ENCODE measurements at places on chromosomes 1 and 21.

- DNase-seq, result no peak
Observed at GRCh38 chr21:21246007-21246406, 247.8 kb downstream of the NCAM2 start.

DNA sequence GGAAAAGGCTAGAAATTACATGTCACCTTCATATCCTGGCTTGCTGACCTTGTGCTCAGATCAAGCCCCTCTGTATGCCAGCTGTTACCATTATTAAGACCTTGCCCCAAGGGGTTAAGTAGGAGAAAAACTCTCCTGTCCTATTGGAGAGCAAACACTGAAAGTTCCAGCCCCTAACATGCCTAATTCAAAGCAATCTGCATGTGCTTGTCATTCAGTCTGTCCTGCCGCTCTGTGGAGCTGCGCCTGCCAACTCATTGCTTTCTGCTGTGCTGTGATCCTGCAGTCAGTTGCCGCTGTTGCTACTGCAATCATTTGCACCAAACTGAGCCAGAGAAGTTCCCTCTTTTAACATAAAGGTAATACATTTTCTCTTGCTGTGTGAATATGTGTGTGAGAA is 113.4 kb downstream of the DISP1 start:
- DNase-seq, result peak; percentile 76

GRCh38 chr1:108716437-108717230 is 3.9 kb downstream of the FNDC7 start:
- peak; percentile 16 for DNase-seq

- peak; percentile 16 for DNase-seq
Observed at GRCh38 chr1:199688133-199688676, 339.3 kb upstream of the NR5A2 start.

- no peak for DNase-seq
Observed at GRCh38 chr1:204866051-204866596, 4.5 kb upstream of the NFASC start.

GRCh38 chr1:165833358-165833757 is 5.9 kb downstream of the UCK2 start:
- DNase-seq, result no peak

- DNase-seq, result peak; percentile 83
Observed at GRCh38 chr1:115134850-115135480, 45.7 kb upstream of the TSPAN2 start.

GRCh38 chr1:54255026-54255702 is 55.2 kb downstream of the MRPL37 start:
- DNase-seq, result peak; percentile 11

DNA sequence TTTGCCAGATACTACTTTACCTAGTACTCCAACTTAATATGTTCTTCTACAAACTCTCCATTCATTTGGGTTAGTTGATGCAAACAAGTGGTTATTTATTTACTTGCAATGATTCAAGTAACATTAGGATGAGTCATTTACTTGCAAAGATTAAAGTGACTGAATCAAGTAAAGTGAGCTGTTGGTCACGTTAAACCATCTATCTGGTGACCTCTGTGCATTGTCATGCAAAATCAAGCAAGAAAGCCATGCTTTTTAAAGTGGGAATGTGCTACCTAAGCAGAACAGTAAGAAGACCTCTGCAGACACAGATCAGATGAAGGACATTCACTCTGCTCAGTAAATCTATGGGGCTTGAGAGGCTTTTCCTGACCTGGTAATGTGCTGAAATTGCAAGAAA is 254.7 kb downstream of the LRRIQ3 start:
- DNase-seq, result no peak

GRCh38 chr1:246383791-246384190 is 123.3 kb downstream of the SMYD3 start:
- peak; percentile 7 for DNase-seq

DNA sequence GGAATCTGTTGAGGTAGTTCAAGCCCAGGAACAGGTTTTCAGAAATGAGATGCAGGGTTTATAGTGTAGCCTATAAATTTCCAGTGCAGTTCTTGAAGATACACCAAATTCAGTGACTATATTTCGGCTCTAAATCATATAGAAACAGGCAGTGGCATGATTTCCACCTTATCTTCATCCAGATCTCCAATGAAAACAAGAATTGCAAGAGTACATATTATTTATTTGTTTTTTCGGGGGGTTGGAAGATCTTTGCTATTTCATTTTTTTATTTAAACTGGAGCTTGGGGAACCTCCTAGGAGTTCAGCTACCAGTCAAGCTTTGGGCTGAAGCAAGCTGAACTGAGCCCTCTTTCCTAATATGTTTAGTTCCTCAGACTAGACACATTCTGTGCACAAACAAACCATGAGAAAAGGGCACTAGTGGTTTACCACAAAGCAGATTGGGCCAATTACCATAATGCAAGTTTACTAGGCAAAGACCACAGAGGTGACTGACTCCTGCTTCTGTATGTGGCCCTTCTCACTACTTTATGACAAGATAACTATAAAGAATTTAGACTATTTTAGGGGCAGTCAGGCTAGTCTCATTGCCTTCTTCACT is 68.5 kb downstream of the RGS2 start:
- DNase-seq, result peak; percentile 74

GRCh38 chr21:14787312-14787711 is 241.2 kb upstream of the SAMSN1 start:
- DNase-seq, result no peak

GRCh38 chr1:222167111-222167510 is 380.8 kb downstream of the HHIPL2 start:
- DNase-seq, result peak; percentile 63

DNA sequence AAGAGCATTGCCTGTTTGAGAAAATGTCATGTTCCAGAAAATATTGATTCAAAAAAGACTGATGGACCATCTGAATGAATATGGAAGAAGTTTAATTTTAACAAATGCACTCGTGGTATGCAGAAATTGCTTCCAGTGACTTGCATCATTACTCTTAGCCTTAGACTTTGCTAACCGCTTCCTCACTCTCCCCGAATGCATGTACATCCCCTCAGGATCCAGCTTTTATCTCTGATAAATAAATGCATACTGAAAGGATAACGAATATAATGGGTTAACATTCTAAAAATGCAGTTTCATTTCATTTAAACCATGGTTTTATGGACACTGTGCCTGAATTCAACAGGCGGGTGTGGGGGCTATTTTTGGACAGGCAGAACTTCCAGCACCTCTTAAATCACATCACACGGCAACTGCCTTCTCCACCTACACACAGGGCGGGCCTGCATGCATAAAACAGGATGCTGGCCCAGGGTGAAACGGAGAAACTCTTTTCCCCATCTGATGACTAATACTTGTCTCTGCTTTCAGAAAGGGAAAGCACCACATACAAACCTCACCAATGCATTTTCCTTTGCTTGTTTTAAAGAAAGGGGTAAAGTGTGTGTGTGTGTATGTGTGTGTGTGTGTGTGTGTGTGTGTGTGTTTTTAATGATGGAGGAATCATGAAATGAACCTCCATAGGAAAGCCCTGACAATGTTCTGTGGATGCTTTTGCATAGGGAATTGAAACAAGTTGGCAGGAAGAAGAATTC is 48.7 kb downstream of the SPAG17 start:
- DNase-seq, result peak; percentile 57

DNA sequence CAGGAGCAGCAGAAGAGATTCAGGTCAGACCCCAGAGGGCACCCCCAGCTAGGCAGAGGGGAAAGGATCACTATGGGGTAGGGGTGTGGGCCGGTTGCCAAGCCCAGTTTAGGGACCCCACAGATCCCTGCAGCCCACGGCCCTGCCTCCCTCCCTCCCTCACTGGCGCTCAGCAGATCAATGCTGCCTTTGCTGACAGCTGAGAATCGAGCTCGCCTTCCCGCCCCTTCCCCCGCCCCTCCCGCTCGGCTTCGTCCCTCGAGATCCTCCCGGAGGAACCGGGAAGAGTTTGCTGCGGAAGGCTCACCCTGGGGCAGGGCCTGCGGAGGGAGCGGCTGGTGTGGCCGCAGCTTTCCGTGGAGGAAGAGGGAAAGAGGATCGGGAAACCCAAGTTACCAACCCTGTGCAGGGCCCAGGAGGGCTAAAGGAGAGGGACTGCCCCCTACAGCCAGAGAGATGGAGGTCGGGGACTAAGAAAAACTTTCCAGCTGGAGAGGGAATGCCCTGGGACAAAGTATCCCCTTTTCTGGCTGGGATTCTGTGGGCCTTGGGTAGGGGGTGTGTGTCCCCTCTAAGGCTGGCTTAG is 1.1 kb upstream of the KCNQ4 start:
- no peak for DNase-seq

GRCh38 chr1:231334079-231334666 is 3.5 kb downstream of the EXOC8 start:
- no peak for DNase-seq

DNA sequence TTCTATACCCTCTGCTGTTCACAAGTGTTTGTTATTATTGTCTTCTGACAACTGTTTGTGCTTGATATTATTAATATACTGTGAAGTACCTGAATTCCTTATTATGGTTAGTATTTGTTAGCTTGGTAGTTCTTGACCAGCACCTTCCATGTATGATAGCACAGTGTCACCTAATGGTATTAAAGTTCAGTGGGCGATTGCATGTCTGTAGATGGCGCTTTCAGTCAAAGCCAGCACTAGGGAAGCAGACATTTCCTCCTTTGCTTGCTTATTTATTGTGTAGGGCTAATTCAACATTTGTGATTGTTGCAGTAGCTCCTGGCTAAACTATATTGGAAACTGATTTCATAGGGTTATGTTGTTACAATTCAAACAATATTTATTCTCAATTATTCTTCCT is 218.0 kb downstream of the ZP4 start:
- no peak for DNase-seq

DNA sequence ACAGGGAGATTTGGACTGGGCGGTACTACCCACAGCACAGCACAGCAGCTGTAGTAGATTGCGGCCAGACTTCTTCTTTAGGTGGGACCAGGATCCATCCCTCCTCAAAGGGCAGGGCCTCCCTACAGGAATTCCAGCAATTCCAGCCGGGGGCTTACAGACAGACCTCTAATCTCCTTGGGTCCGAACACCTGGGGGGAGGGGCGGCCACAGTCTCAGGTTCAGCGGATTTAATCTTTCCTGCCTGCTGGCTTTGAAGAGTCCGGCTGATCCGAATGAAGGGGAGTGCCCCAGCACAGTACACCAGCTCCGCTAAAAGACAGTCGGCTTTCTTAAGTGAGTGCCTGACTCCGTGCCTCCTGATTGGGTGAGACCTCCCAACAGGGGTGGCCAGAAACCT is 1708.5 kb downstream of the BRINP3 start:
- DNase-seq, result no peak

DNA sequence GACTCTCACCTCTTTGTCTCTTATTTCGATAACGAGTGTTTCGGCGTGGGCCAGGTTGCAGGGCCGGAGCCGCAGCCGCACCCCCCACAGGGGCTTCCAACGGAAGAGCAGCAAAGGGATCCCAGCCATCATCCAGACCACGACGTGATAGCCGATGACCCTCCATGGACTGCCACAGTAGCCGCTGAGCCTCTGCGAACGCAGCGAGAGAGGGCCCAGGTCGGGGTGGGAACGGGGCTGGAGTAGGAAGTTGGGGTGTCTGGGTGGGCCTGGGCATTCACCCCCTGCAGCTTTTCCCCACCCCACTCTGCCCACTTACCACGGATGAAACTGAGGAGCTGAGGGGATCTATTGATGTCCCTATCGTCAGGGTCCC is 6.4 kb downstream of the ATP13A2 start:
- no peak for DNase-seq

DNA sequence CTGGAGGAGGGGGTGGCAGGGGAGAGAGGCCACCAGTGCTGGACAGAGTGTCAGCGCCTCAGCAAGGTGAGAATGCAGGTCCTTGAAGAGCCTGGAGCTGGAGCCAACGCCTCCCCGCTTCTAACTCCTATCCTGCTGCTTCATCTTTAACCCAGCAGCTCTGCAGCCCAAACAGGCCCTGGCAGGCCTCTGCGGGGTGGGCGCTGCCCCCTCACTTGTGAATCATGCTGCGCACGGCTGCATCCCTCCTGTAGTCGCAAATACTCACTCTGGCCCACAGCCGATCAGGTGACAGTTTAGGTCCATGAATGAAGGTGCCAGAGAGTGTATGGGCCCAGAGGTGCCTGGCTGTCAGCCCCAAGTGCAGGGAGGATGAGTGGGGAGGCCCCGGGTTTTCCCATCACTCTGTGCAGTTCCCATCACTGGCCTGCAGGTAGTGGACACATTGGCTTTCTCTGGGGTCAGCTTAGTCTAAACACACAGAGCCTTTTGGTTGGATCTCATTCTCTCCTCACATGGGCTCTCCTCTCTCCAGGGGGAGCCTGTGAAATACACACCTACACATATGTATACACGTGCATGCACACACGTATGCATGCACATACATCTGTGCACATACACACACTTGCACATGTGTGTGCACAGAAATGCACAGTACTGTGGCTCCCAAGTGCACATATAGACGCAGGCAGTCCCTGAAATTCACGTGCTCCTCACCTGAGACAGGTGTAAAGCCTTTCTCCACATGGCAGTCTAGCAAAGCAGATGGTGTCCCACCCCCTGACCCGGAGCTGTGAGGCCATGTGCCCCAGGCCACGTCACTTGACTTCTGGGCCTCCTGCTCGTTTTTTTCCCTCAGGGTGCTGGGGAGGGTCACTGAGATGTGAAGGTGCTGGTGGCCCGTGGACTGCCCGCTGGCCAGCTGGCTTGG is 52.0 kb downstream of the TRIM11 start:
- DNase-seq, result no peak

DNA sequence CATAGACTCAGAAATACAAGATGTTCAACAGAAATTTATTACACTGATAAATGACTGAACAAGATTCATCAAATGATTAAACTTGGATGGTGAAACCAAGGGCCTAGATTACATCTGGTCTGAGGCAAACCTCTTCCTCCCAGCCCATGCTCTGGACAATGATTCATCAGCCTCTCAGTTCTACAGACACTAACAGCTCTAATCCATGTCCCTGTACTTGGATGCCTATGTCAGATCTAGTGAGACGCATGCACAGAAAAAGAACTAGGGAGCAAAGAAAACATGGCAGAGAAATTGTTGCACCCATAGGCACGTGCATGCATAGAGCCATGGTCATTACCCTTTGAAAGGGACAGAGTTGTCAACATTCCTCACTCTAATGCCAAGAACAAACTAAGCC is 250.1 kb downstream of the KCNH1 start:
- peak; percentile 46 for DNase-seq

DNA sequence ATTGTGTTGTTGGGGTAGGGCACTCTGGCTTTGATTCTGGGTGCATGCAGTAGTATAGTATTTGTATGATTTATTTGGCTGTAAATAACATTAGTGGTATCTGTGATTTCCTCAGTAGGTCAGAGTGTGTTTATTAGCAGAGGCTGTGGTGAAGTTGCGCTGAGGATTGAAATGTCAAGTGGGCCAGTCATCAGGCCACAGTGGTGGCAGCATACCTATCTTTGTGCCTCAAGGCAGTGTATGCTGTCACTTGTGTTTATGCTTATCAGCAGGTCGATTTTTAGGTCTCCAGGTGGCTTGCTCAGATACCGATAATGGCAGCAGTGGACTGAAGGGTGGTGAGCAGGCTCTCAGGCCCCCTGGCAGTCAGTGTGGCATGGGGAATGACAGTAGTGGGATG is 11.3 kb downstream of the LY9 start:
- no peak for DNase-seq

- DNase-seq, result no peak
Observed at GRCh38 chr1:99726818-99727217, 39.6 kb downstream of the FRRS1 start.

GRCh38 chr1:233393926-233394680 is 66.6 kb downstream of the MAP3K21 start:
- no peak for DNase-seq

- DNase-seq, result no peak
Observed at GRCh38 chr1:204574865-204575163, 58.6 kb downstream of the MDM4 start.

Data from iris pigment epithelial cell (primary cell).